A549 treated with DMSO at 1 μM for 4 hours (cell line): ENCODE measurements at places on chromosomes 2 and 18. TPM values are rescaled to one million over a fixed set of nuclear protein-coding genes. Genes with fewer than 3 reads are reported as not detected.

TXNDC2 gene
- total RNA-seq, result 0.05 to 0.38 TPM (median 0.17 TPM) in 5 replicates

NRBP1 gene
- total RNA-seq, result 125 to 146 TPM (median 134 TPM) in 5 replicates

SRD5A2 gene
- 0.02 to 0.04 TPM (median 0.03 TPM) in 4 of 5 replicates, not detected in the other for total RNA-seq

HOXD13 gene
- 0.22 to 0.32 TPM (median 0.24 TPM) in 5 replicates for total RNA-seq

C2orf72 gene
- total RNA-seq, result 4.6 to 8.6 TPM (median 6.5 TPM) in 5 replicates

ALPP gene
- total RNA-seq, result 0.20 to 0.50 TPM (median 0.30 TPM) in 5 replicates

MAP3K20 gene
- 32.0 to 45.8 TPM (median 42.4 TPM) in 5 replicates for total RNA-seq

SGO2 gene
- total RNA-seq, result 9.8 to 17.1 TPM (median 16.1 TPM) in 5 replicates

SDC1 gene
- total RNA-seq, result 172 to 222 TPM (median 186 TPM) in 5 replicates

IL36B gene
- total RNA-seq, result 0.15 to 0.25 TPM (median 0.24 TPM) in 3 of 5 replicates, not detected in the others

CGREF1 gene
- 7.0 to 8.3 TPM (median 7.9 TPM) in 5 replicates for total RNA-seq

SLC66A3 gene
- 34.1 to 41.4 TPM (median 37.2 TPM) in 5 replicates for total RNA-seq

ZNF385B gene
- 0.20 TPM in 1 of 5 replicates, not detected in the others for total RNA-seq

GKN2 gene
- total RNA-seq, result 2.3 to 4.3 TPM (median 3.7 TPM) in 5 replicates

TXNDC9 gene
- 37.3 to 44.9 TPM (median 41.4 TPM) in 5 replicates for total RNA-seq

PAIP2B gene
- total RNA-seq, result 0.24 to 0.44 TPM (median 0.43 TPM) in 5 replicates

MGAT5 gene
- total RNA-seq, result 17.8 to 24.8 TPM (median 22.8 TPM) in 5 replicates

CCT4 gene
- 275 to 347 TPM (median 337 TPM) in 5 replicates for total RNA-seq

APCDD1 gene
- not detected in 5 replicates for total RNA-seq

ITGB6 gene
- total RNA-seq, result 0.56 to 1.8 TPM (median 1.0 TPM) in 5 replicates

PRADC1 gene
- total RNA-seq, result 17.6 to 24.6 TPM (median 23.8 TPM) in 5 replicates

TSPYL6 gene
- not detected in 5 replicates for total RNA-seq

SPEG gene
- total RNA-seq, result 5.8 to 8.1 TPM (median 6.6 TPM) in 5 replicates

ZAP70 gene
- 0.05 to 0.10 TPM in 2 of 5 replicates, not detected in the others for total RNA-seq

CHRNG gene
- total RNA-seq, result not detected in 5 replicates

GDF7 gene
- 0.02 to 0.05 TPM (median 0.05 TPM) in 5 replicates for total RNA-seq

PRKAG3 gene
- total RNA-seq, result not detected in 5 replicates

CYBRD1 gene
- total RNA-seq, result 28.7 to 38.6 TPM (median 36.6 TPM) in 5 replicates

CYP26B1 gene
- 12.2 to 15.5 TPM (median 14.9 TPM) in 5 replicates for total RNA-seq

TMX3 gene
- total RNA-seq, result 18.4 to 26.8 TPM (median 23.0 TPM) in 5 replicates

TGFA gene
- 7.4 to 9.5 TPM (median 8.6 TPM) in 5 replicates for total RNA-seq

RTTN gene
- 4.1 to 7.3 TPM (median 6.9 TPM) in 5 replicates for total RNA-seq

AGBL5 gene
- total RNA-seq, result 29.8 to 36.7 TPM (median 32.2 TPM) in 5 replicates

MC5R gene
- not detected in 5 replicates for total RNA-seq

TRIM43 gene
- total RNA-seq, result 0.05 TPM in 1 of 5 replicates, not detected in the others

SLC19A3 gene
- total RNA-seq, result 2.5 to 3.8 TPM (median 3.2 TPM) in 5 replicates

MAPRE3 gene
- 12.2 to 14.1 TPM (median 12.4 TPM) in 5 replicates for total RNA-seq

RAX gene
- total RNA-seq, result not detected in 5 replicates

CIDEA gene
- total RNA-seq, result not detected in 5 replicates

KIF1A gene
- 0.62 to 0.84 TPM (median 0.78 TPM) in 5 replicates for total RNA-seq

PKDCC gene
- total RNA-seq, result 24.5 to 32.9 TPM (median 29.4 TPM) in 5 replicates

EFR3B gene
- 15.9 to 17.9 TPM (median 16.8 TPM) in 5 replicates for total RNA-seq

FAM237A gene
- not detected in 5 replicates for total RNA-seq

FAM117B gene
- 2.3 to 3.2 TPM (median 2.8 TPM) in 5 replicates for total RNA-seq

TUBA3E gene
- total RNA-seq, result not detected in 5 replicates

AKAIN1 gene
- total RNA-seq, result not detected in 5 replicates
